ENCODE measurements at places on chromosomes 11 and 22.

DNA sequence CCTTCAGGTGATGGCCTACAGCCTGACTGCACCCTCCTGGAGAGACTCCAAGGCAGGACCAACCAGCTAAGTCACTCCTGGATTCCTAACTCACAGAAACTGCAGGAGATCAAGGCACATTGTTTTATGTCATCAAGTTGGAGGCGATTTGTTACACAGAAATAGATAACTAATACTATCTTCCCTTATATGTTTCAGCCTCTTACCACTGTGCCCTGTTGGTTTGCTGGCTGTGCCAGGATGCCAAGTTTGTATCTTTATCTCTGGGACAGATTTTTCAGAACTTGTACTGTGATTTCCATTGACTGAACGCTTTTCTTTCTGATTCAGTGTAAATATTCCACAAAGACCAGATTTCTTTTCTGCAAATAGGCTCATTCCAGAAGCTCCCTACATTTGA lies 76.2 kb upstream of the OPCML start:
- no peak for DNase-seq

- DNase-seq, result peak; percentile 76
Observed at GRCh38 chr11:61254403-61255025, 13.5 kb downstream of the PGA5 start.

GRCh38 chr22:36741204-36741793 lies 34.6 kb downstream of the IFT27 start:
- DNase-seq, result peak; percentile 78

DNA sequence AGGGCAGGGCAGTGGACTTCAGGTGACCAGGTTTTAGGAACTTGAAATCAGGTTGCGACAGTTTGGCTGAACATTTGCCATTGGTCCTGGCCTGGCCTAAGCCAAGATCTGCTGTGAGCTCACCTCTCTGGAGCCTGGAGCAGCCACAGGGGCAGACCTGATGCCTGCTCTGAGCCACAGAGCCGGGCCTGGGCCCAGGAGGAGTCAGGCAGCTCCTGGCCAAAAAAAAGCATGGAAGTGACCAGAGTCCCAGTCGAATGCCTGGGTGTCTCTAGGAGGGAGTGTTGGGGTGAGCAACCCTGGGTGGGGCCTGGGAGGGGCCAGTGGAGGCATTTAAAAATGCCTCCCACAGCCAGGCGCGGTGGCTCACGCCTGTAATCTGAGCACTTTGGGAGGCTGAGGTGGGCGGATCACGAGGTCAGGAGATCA lies 6.0 kb upstream of the OMP start:
- DNase-seq, result no peak

DNA sequence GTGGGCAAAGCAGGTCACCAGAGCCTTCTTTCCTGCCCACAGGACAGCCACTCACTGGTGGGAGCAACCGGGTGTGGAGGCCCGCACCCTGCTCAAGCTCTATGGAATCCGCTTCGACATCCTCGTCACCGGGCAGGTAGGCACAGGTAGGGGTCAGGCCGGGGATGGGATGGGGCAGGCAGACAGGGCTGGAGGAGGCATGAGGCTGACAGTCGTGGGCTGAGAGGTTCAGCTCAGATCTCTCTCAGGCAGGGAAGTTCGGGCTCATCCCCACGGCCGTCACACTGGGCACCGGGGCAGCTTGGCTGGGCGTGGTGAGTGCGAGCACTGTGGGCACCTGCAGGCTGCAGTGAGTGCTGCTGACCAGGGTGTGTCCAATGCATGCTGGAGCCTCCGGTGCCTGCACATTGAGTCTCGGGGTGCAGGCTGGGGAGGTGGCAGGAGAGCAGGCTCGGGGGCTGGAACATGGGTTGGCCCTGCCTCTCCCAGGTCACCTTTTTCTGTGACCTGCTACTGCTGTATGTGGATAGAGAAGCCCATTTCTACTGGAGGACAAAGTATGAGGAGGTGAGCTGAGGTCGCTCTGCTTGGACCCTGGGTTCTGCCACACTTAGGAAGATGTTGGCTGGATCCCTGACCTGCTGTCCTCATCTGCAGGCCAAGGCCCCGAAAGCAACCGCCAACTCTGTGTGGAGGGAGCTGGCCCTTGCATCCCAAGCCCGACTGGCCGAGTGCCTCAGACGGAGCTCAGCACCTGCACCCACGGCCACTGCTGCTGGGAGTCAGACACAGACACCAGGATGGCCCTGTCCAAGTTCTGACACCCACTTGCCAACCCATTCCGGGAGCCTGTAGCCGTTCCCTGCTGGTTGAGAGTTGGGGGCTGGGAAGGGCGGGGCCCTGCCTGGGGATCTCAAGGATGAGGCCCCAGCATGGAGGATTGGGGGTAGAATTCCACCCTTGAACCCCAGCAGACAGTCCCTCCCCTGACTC lies 6.3 kb downstream of the SLC7A4 start:
- no peak for DNase-seq

DNA sequence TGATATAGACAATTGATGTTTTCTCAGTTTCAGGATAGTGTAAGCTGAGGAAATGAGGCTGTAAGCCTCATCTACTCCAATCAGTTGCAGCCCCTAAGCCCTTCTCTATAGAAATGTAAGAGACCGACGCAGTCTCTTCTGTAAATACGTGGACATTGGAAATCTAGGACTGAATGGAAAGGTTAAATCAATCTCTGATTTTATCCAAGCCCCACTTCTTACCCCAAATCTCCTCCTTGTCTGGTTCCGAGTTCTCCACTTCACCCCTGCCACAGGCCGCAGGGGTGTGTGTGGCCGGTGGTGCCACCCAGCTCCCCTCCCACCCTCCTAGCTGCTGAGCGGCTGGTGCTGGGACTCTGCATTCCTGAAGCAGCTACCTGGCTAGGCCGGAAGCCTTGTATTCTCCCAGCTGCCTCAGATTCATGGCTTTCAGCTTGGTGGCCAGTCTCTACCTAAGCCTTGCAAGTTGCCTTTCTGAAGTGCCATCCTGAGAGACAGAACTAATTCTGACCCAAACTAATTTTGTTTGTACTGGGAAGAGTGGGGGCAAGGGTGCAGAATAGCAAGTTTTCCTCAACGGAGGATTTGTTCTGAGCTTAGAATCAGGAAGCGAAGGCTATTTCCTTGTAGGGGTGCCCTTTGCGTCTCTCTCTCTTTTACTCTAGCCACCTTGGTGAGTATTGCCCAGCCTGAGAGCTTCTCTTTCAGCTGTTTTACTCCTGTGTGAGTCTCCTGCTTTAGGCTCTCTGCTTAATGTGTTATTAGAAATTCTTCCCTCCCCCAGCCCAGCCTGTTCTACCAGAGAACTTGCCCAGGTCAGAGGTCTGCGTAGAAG lies 749 bp downstream of the VWA5A start:
- DNase-seq, result no peak

DNA sequence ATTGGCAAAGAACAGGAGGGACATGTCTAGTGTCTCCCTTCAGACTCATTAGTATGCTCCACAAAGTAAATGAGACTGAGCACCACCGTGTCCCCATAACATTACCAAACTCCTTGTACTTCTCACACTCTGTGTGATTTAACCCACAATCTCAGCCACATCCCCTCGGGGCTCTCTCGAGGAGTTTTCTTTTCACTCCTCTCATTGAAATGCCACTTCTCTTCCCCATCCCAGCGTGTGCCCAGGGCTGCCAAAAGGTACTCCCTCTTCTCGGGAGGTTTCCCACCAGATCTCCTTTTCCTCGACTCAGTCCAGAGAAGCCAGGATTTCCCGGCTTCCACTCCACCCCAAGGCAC lies 1.1 kb downstream of the RBFOX2 start:
- DNase-seq, result no peak

DNA sequence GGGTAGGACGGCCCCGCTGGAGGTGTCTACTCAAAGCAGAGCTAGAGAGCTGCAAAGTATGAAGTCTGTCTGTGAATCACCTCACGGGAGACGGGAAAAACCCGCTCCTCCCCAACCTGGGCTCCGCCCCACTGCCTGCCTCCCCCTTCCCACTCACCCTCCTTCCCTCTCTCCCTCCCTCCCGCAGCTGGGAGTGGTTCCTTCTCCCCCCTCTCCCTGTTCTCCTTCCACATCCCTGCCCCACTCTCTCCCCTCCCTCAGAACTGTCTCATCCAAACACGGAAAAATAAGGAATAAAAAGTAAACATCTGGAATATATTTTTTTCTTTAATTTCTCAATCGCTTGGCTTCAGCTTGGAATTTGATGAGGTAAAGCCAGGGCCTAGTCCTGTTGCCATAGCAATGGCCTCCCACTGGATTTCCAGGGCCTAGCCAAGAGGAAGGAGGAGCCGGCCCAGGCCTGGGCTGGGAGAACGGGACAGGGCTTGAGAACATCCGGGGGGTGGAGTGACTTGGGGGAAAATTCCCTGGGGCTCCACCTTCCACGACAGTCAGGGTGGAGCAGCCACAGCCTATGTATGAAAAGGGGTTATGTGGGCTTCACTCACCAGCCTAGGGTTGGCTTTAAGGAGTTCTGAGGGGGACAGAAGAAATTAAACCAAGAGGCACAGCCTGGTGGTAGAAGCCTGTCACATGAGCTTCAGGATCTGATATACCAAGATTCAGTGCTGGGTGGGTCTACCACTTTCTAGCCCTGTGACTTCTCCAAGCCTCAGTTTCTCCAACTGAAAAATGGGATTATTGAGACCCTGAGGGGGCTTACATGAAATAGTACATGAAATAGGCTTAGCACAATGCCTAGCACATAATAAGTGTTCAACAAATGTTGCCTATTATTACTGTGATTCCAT lies 2.2 kb downstream of the TNKS1BP1 start:
- peak; percentile 48 for DNase-seq

DNA sequence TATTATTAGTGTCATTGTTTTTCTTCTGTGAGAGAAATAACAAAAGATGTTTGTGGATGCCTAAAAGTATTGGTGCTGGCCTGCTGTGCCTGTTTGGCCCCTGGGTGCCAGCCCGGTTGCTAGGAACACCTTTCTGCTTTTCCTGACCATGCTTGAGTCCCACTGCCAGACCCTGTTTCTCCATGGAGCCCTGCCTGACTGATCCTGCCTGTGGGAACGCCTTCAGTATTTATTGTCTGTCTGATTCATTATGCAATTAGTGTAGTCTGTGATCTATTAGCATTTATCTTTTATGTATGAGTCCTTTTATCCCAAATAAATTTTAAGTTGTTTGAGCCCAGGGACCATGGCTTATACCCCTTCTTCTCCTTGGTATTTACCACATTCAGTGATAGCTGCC lies 98.6 kb upstream of the MPPED2 start:
- DNase-seq, result no peak

GRCh38 chr11:24617856-24618255 lies 121.0 kb downstream of the LUZP2 start:
- DNase-seq, result no peak

DNA sequence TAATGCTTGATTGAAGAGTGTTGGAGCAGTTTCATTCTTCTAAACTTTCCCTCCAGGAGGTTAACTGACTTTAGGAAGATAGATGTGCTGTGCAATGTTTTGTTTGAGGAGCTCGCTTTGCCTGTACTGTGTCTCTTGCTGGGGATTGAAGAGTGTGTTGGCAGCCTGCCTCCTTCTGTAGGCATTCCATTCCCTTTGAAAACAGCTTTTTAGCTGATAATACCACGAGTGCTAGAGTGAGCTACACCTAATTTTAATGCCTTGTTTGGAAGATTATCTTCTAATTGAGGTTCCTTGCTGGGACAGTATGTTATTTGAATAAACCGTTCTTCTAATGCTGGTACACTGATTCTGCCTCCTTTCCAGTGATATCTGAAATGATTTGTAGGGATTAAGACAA lies 7.2 kb downstream of the DDX10 start:
- peak; percentile 4 for DNase-seq

- no peak for DNase-seq
Observed at GRCh38 chr11:57239348-57239747, 2.3 kb upstream of the APLNR start.

- DNase-seq, result no peak
Observed at GRCh38 chr11:2445746-2446551, 1.1 kb downstream of the KCNQ1 start.

DNA sequence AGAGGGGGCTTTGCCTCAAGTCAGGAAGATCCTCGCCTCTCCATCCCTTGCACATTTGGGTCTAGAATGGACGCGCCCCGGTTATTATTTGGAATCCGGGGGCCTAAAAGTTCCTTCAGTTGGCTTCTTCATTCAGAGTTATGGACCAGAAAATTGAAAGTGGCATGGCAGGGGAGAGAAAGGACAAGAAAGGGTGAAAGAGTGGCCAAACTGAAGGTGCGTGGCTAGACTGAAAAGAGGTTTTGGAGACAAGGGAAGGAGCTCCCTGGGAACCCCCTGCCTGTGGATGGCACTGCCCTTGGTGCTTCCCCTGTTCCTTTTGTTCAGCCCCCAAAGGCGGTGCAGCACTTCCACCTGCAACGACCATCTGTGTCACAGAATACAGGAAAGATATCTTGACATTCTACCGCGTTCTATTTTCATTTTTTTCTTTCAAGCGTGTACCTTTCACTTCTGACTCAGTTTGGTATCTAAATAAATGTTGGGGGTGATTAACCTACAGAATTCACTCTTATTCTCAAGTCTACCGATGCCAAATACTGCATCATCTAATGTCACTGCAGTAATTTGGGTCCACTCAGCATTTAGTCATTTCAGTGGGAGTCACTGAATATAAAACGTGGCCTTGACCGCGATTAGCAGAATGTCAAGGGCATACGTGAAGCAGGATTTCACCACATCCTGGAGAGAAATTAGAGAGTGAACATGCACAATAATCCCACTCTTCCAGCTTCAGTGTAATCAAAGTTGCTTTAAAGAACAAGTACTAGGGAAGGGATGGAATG lies 88.1 kb upstream of the ARHGAP32 start:
- peak; percentile 46 for DNase-seq

- DNase-seq, result no peak
Observed at GRCh38 chr11:3359092-3359824, 19.7 kb downstream of the ZNF195 start.

- peak; percentile 79 for DNase-seq
Observed at GRCh38 chr11:123839131-123839530, 33.0 kb upstream of the OR6M1 start.

DNA sequence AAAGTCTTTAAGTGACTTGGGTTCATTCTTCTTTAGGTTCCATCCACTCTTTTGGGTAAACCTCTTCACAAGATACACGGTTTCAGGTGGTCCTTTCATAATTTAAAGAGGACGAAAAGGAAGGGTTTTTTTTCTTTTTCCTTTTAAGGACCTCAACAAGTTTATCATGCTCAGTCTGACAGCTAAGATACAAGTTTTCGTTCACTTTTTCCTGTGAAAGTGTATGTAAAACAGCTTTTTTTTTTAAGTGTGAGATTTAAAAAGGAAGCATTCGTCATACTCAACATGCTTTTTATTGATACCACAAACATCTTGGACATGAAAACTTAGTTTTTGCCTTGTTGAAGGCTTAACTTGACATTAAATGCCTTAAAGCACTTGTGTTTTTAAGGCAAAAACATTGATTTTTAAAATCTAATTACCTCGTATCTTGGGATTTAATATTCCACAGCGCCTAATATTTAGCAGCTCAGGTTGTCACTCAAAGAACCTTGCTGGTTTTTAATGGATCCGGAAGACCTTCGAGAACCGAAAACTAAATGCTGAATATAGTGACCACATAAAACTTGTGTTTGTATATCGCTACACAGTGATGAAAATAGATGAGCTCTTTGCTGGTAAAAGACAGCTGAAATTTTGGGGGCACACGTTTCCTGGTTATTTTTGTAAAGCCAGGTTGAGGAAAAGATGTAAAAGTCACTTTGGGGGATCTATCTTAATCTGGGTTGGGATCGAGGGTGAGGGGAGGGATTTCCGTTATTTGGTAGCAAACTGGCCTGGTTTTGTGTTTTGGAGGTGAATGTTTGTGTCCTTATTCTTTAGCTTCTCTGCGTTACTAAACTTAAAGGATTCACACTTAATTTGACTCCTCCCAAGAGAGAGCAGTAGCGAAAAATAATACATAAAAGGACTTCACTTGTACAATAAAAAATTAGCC lies 2.3 kb downstream of the PCF11 start:
- no peak for DNase-seq

GRCh38 chr11:33699515-33700062 lies 1.0 kb downstream of the C11orf91 start:
- DNase-seq, result peak; percentile 38
